ENCODE measurements at places on chromosomes 2 and 18.

DNA sequence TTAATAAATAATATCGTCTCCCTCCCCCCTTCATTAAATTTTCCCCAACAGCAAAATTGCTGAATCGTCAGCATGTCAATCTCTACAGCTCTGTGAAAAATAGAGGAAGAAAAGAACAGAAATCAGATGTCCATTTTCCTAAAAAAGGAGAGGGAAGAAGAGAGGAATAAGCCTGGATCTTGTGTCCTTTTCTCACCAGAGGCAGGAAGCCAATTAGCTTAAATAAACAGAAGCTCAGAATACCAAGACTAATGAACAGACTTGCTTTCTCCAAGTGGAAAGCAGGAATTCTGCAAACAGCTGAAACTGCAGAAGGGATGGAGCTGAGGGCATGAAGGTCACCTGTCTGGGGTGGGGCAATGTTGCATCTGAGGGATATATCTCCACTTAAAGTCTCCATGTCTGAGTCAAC is 265.7 kb downstream of the CCDC85A start:
- no peak for DNase-seq

- no peak for DNase-seq
Observed at GRCh38 chr2:228599297-228599696, 417.8 kb upstream of the SPHKAP start.

GRCh38 chr2:110866466-110866865 is 134.1 kb downstream of the ACOXL start:
- DNase-seq = no peak

DNA sequence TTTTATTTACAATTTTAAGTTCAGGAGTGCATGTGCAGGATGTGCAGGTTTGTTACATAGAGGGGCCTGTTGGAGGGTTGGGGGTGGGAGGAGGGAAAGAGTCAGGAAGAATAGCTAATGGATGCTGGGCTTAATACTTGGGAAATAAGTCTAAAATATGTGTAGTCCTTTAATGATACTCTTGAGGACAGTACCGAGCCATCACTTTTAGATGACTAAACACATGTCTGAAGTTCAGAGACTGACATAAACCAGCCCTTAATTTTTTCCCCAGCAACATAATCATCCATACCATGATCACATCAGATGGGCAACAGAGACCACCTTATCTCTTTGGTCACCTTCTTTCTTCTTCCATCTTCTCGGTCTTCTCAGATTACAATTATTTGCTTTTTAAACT is 189.1 kb upstream of the COL3A1 start:
- no peak for DNase-seq

- no peak for DNase-seq
Observed at GRCh38 chr18:22172120-22172582, 2.8 kb downstream of the GATA6 start.

GRCh38 chr2:65727381-65727780 is 295.0 kb upstream of the SPRED2 start:
- no peak for DNase-seq

- DNase-seq = no peak
Observed at GRCh38 chr2:224957540-224958461, 84.5 kb downstream of the DOCK10 start.

DNA sequence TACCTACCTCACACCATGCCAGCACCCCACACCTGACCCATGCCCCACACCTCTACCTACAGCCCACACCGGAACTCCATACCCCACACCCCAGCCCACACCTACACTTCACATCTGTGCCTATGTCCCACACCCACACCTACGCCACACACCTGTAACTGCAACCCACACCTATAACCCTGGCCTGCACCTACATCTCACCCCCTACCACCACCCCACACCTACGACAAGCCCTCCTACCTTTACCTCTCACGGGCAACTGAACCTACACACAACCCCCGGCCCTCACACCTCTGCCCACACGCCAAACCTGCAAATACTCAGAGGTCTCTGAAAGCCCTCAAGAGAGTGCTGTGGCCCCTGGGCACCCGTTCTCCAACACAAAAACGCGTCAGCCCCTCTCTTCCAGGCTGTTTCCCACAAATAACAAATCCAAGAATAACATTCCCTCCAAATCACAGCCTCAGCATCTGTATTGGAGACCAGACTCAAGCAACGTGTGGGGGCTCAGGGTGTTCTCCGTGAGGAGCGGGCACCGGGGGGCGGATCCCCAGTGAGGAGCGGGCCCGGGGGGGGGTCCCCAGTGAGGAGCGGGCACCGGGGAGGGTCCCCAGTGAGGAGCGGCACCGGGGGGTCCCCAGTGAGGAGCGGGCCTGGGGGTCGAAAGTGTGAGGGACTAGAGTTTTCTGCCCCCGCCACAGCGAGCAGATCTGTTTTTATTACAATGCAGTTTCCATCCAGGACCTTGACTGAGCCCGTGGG is 33.4 kb downstream of the SLC66A2 start:
- no peak for DNase-seq

GRCh38 chr2:215499331-215499730 is 63.5 kb upstream of the FN1 start:
- DNase-seq = no peak

- DNase-seq = no peak
Observed at GRCh38 chr2:40554665-40555294, 102.9 kb upstream of the SLC8A1 start.

- DNase-seq = no peak
Observed at GRCh38 chr2:119910566-119910965, 102.3 kb upstream of the EPB41L5 start.

DNA sequence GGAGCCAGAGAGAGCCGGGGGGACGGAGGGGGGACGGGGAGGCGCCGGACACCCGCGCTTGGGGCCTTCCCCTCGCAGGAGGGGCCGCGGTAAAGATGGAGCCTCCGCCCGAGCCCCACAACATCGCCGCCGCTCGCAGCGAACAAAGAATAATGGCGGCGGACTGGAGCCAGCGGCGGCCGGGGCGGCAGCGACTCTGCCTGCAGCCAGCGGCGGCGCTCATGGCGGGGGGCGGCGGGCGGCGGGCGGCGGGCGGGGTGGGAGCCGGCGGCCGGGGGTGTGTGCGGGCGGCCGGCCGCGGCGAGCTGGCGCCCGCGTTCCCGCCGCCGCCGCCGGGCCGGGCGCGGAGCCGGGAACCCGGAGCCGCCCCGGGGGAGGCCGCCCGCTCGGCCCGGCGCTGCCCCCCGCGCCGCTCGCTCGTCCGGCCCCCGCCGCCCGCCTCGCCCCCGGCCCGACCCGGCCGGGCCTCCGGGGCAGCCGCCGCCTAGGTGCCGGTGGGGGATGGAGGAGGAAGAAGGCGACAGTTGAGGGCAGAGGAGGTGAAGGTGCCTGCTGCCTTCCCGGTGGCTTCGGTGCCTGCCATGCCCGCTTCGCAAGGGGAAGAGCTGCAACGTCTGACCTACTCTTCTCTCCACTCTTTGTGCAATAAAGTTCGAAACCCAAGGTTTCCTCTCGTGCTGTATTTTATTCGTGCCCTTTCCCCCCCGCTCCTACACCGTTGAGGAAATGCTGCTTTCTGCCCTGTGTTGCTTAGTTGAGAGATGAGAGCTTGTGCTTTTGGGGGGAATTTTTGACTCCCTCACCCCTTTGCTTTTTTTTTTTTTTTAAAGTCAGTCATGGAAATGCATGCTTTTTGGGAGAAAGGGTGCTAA is 634 bp downstream of the CREB1 start:
- DNase-seq = no peak

DNA sequence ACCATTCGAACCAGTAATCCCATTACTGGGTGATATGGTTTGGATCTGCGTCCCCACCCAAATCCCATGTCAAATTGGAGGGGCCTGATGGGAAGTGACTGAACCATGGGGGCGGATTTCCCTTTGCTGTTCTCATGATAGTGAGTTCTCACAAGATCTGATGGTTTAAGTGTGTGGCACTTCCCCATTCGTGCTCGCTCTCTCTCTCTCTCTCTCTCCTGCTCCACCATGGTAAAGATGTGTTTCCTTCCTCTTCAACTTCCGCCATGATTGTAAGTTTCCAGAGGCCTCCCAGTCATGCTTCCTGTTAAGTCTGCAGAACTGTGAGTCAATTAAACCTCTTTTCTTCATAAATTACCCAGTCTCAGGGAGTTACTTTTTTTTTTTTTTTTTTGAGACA is 62.6 kb downstream of the NBAS start:
- no peak for DNase-seq

- no peak for DNase-seq
Observed at GRCh38 chr2:3480352-3481010, 38.9 kb downstream of the ADI1 start.

- DNase-seq = no peak
Observed at GRCh38 chr2:175062787-175063585, 57.8 kb upstream of the CHN1 start.

GRCh38 chr18:49006641-49007454 is 56.1 kb upstream of the SMAD7 start:
- no peak for DNase-seq

GRCh38 chr2:54012538-54013141 is 41.8 kb upstream of the PSME4 start:
- DNase-seq = no peak

GRCh38 chr2:7742301-7742700 is 825.1 kb downstream of the RNF144A start:
- no peak for DNase-seq

DNA sequence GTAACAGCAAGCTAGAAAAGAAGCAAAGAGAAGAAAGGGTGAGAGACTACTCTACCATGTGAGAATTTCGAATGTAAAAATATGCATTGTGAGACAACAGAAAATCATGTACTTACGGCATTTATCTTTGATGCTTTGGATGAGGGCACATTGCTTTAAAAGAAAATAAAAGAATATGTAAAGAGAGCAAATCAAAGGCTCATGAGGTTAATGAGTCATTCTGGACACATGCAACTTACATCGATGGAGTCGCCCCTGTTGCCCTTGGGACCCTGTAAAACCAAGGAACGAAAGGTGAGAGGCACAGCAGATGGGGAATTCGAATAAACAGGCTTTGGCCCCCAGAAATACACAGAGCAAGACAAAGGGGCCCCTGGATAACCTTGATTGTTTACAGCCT is 69.0 kb downstream of the COL6A3 start:
- DNase-seq = no peak

GRCh38 chr18:3885209-3885792 is 435.3 kb downstream of the TGIF1 start:
- DNase-seq = no peak

DNA sequence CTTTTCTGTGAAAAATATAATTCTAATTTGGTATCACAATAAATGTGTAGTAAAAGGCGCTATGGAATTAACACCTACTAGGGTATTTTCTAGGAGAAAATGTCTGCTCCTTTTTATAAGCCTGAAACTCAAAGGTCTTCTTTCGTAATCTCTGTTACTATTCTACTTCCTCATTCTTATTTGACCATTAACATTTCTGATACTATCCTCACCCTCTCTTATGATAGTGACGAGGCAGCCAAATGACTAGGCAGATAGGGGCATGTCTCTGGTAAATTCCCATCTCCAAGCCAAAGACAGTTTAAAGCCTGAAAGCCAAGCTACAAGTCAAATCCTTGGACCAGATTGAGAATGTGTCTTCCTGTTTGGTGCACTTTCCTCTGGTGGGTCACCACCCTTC is 251.7 kb downstream of the LRRTM4 start:
- no peak for DNase-seq

- no peak for DNase-seq
Observed at GRCh38 chr2:216636551-216637450, 3.6 kb downstream of the IGFBP2 start.

GRCh38 chr18:54019641-54020040 is 204.8 kb downstream of the MBD2 start:
- no peak for DNase-seq

- no peak for DNase-seq
Observed at GRCh38 chr2:182015334-182016109, 29.9 kb downstream of the PPP1R1C start.

DNA sequence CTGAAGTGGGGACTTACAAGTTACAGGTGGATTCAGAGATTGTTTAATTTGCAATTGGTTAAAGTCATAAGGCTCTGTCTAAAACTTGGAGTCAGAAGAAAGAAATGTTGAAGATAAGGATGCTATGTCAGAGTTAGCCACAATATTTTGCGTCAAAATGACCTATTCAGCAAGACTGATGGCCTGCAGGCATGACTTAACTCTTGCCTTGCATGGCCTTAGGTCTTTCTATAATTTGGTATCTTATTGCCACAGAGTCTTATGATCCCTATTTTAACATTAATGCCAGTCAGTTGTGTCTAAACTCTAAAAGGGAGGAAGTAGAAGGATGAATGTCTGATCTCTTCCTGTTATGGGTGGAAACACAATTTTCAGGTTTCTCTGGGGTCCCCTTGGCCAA is 5.2 kb upstream of the COMMD1 start:
- DNase-seq = no peak

- DNase-seq = no peak
Observed at GRCh38 chr2:130382313-130382917, 26.6 kb downstream of the PTPN18 start.

DNA sequence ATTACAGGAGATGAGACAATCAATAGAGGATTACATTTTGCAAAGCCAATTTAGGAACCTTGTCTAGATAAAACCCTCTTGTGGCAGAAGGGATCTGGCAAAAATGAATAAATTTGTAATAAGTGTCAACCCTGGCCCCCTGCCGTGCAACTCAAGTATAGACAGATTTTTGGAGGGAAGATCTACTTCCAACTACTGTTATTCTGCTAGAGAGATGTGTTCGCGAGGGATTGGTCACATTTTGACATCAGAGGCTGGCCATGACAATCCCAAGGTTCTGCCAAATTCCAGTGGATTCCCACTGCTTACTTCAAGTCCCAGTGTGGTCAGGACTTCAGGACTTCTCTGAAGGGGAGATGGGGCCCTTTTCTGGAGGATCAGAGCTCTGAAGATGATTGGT is 192.6 kb downstream of the SH3RF3 start:
- no peak for DNase-seq

GRCh38 chr2:226601881-226602662 is 197.5 kb downstream of the IRS1 start:
- DNase-seq = no peak

DNA sequence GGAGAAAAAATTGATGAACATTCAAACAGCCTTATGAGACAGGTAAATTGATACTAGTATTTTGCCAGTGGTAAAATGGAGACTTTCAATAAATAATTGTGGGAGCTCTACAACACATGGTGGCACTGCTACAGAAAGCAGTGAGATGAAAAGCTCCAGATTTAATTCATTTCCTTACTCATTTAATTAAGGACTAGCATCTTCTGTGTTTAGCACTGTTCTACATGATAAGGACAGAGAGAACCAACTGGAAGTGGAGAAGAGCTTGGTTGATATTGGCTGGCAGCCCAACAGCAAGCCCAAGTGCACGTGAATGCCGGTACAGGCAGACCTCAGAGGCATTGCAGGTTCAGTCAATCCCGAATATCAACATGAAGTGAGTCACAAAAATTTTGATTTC is 470.4 kb upstream of the MYT1L start:
- no peak for DNase-seq

Measured in cortex of kidney (tissue), 1 donor.